ENCODE measurements at places on chromosomes 7 and 10. TPM values are rescaled to one million over a fixed set of nuclear protein-coding genes. Genes with fewer than 3 reads are reported as not detected.

GRCh38 chr10:46235705-46236545, 50.9 kb upstream of the ANTXRL start:
- no peak for DNase-seq

DNA sequence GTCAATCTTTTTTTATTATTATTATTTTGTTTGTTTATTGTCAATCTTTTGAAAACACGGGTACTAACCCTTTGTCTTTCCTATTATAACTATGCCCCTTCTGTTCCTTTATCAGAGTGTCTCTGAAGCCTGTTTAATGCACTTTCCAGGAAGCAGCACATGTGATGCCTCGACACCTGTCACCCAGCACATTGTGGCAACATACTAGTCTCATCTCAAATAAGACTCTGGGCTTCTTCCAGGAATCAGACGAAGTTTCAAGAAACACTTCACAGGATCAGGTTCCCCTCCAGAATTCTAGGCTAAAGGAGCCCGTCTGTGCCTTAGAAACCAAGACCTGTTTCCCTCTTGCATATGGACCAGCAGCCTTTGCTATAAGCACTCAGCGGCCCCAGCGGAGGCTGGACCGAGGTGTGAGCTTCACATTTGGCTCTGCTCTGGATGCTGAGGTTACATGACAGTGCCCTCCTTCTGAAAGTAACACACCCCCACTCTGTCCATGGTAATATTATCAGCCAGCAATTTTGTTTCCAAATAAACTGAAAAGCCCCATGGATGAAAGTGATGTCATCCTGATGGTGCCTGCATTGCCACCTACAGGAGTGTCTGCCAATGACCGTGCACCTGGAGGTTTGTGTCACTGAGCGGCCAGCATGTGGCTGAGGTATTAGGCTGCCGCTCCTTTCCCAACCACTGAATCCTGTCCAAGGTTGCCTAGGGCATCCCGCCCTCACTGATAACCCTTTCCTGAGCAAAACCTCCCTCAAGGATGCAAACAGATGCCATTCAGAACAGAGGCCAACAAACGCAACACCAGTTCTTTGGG, 38.1 kb downstream of the MKI67 start:
- DNase-seq = no peak

DNA sequence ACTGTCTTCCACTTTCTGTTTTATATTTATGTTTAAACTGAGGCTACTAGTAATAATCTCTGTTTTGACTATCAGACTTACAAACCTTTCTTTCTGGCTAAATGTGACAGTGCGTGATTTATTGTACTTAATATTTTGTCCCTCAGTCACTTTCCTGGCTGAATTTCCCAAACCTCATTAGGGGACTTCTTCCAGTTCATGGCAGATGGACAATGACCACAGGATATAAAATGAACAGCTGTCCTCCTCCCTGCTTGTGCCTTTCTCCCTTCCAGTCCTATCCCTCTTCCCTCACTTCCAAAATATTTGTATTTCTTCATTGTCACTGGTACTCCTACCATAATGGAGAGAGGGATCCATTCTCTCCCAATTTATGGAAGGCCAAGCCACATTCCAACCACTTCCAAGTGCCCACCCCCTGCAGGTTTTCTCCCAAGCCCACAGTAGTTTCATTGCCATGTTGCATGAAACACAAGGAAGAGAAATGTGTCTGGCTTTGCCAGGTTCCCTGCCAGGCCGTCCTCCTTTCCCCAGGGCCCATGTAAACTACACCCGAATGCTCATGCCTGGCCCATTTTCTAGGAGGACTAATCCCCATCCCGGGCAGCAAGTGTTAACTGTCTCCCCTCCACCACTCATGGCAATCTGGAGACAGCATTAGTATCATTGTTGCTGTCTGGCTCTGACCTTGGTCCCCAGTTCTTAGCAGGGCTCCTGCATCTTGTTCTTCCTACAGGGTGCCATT, 269.5 kb upstream of the SLC26A5 start:
- no peak for DNase-seq

- no peak for DNase-seq
Measured at GRCh38 chr7:77481615-77482014, 55.5 kb upstream of the PTPN12 start.

GRCh38 chr10:77090381-77091356, 546.9 kb downstream of the KCNMA1 start:
- no peak for DNase-seq

- no peak for DNase-seq
Measured at GRCh38 chr10:122727426-122727825, 27.8 kb upstream of the C10orf120 start.

- no peak for DNase-seq
Measured at GRCh38 chr7:11592699-11593098, 239.3 kb downstream of the THSD7A start.

GRCh38 chr7:28682801-28683200, 270.5 kb downstream of the CREB5 start:
- DNase-seq = no peak

- no peak for DNase-seq
Measured at GRCh38 chr10:34176351-34176750, 638.7 kb downstream of the PARD3 start.

The PDK4 gene
- total RNA-seq = 61.9 TPM
